Spleen (tissue), 13 donors: ENCODE measurements at places on chromosomes 2 and 18. TPM values are rescaled to one million over a fixed set of nuclear protein-coding genes. Genes with fewer than 3 reads are reported as not detected.

PLEKHA3 gene
- 22.7 TPM for total RNA-seq

SERPINB12 gene
- not detected for total RNA-seq

MRPL30 gene
- 22.4 TPM for total RNA-seq

ADD2 gene
- total RNA-seq = 6.8 TPM

TCF23 gene
- 2.5 TPM for total RNA-seq

RGPD3 gene
- 1.4 TPM for total RNA-seq

SIX3 gene
- total RNA-seq = not detected

CNRIP1 gene
- 20.8 TPM for total RNA-seq

RESP18 gene
- not detected for total RNA-seq

ONECUT2 gene
- not detected for total RNA-seq

UGT1A10 gene
- not detected for total RNA-seq

VWC2L gene
- total RNA-seq = not detected

BIN1 gene
- total RNA-seq = 68.8 TPM

CRYBA2 gene
- total RNA-seq = not detected

RAB6C gene
- total RNA-seq = 0.83 TPM
